ENCODE measurements at places on chromosomes 3 and 15.

- peaks cover 36% of the 10 kb centered on the region for H3K4me1 ChIP-seq
- H3K4me3 ChIP-seq = no peak overlapping the region
- DNase-seq = no peak
- H3K27ac ChIP-seq = no peak overlapping the region
- no peaks in the 10 kb centered on the region for H3K27me3 ChIP-seq
- H3K36me3 ChIP-seq = peaks cover 25% of the 10 kb centered on the region
Observed at GRCh38 chr3:33877187-33877586, 78.8 kb downstream of the PDCD6IP start.

DNA sequence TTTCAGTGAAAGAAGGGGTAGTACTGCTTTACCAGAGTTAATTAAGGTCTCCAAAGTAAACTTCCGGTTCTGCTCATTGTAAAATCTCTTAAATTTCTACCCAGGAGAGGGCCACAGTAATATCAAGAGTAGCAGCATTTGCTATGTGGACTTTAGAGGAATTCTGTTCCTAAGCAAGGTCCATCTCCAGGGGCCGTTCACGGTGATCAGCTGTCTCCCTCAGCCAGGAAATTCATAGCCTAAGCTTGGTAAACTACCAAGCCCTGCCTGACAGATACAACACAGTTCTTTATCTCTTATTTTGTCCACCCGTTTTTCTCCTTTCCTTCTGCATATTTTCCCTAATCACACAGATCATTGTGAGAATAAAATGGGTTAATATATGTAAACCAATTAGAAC is 2.3 kb downstream of the DUT start:
- no peaks in the 10 kb centered on the region for H3K27me3 ChIP-seq
- H3K36me3 ChIP-seq = peaks cover 10% of the 10 kb centered on the region
- H3K4me1 ChIP-seq = peaks cover 52% of the 10 kb centered on the region
- H3K27ac ChIP-seq = no peak overlapping the region
- no peak for DNase-seq

DNA sequence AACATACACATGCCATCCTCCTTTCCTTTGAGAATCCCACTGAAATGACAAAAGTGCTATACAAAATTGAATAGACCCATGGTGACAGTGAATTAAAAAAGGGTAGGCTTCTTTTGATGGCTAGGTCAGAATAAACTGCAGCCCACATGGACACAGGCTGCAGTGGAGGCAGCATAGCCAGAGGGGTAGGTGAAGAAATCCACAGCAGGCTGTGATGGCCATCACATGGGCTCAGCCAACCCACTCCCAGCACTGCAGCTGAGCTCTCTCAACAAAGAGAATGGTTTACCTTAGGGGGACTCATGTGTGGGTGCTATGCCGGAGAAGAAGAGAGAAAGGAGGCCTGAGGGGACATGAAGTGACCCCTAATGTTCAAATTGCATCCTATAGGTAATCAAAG is 331.1 kb downstream of the CHST2 start:
- no peak overlapping the region for H3K4me3 ChIP-seq
- no peaks in the 10 kb centered on the region for H3K27me3 ChIP-seq
- H3K27ac ChIP-seq = no peak overlapping the region
- no peaks in the 10 kb centered on the region for H3K36me3 ChIP-seq

DNA sequence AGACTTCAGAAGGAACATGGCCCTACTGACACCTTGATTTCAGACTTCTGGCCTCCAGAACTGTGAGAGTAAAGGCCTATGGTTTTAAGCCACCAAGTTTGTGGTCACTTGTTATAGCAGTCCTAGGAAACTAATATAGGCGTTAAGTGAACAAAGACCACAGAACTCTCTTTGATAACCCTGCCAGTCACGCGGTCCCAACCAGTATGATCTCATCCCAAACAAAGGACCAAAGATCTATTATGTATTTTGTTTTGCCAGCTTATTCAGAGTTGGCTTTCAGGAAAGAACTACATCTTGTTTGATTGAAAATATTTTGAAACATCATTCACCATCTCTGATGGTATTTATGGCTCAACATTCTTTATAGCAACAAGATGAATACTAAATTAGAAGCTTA is 294.4 kb upstream of the SLCO3A1 start:
- peaks cover 4% of the 10 kb centered on the region for H3K4me1 ChIP-seq
- H3K4me3 ChIP-seq = no peak overlapping the region
- no peak overlapping the region for H3K27ac ChIP-seq

DNA sequence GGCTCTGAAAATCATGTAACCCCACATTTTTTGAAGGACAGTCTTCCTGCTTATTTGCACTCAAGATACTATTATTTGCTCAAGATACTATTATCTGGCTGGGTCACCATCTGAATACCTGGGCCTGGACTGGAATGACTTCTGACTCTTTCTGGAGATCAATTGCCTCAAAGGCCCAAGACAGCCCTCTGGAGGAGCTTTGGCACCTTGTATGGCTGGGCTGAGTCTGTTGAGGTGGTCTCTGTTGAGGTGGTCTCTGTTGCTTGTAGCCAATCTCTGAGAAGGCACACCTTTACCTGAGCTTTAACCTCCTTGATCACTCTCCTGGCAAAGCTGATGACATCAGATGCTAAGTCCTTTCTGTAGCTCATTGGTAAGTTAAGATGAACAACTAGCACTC is 33.0 kb downstream of the SPATA12 start:
- peaks cover 74% of the 10 kb centered on the region for H3K36me3 ChIP-seq
- no peaks in the 10 kb centered on the region for H3K27me3 ChIP-seq
- no peak for DNase-seq
- peaks cover 52% of the 10 kb centered on the region for H3K4me1 ChIP-seq
- H3K4me3 ChIP-seq = no peak overlapping the region
- H3K27ac ChIP-seq = peak overlapping the region; percentile 59

DNA sequence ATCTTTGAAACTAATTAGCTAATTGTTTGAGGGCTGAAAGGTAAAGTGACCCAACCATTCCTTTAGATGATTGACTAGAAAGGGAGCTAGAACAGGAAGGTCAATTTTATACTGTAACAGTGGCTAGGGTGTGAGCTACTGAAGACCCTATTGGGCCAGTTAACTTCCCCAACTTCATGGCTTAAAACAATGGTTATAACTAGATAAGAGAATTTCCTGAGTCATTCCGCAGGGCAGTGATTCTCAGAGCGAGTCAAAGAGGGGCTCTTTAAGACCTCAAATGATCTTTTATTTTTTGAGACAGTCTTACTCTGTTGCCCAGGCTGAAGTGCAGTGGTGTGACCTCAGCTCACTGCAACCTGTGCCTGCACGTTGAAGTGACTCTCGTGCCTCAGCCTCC is 33.7 kb upstream of the TTBK2 start:
- DNase-seq = no peak
- H3K4me1 ChIP-seq = no peaks in the 10 kb centered on the region
- H3K36me3 ChIP-seq = peaks cover 71% of the 10 kb centered on the region
- H3K4me3 ChIP-seq = no peak overlapping the region
- peaks cover 2% of the 10 kb centered on the region for H3K27me3 ChIP-seq

- peaks cover 43% of the 10 kb centered on the region for H3K27me3 ChIP-seq
- no peak overlapping the region for H3K4me3 ChIP-seq
- no peak for DNase-seq
- H3K36me3 ChIP-seq = no peaks in the 10 kb centered on the region
Observed at GRCh38 chr15:66839506-66840112, 137.6 kb downstream of the SMAD6 start.

- peaks cover 69% of the 10 kb centered on the region for H3K4me1 ChIP-seq
- H3K36me3 ChIP-seq = no peaks in the 10 kb centered on the region
- no peak for DNase-seq
- no peak overlapping the region for H3K4me3 ChIP-seq
- H3K27ac ChIP-seq = no peak overlapping the region
Observed at GRCh38 chr15:67741308-67741707, 84.0 kb upstream of the SKOR1 start.

- no peak overlapping the region for H3K4me3 ChIP-seq
- peaks cover 22% of the 10 kb centered on the region for H3K4me1 ChIP-seq
- H3K27me3 ChIP-seq = peaks cover 3% of the 10 kb centered on the region
Observed at GRCh38 chr3:116302087-116302747, 143.1 kb downstream of the LSAMP start.

- H3K36me3 ChIP-seq = no peaks in the 10 kb centered on the region
- peaks cover 10% of the 10 kb centered on the region for H3K27me3 ChIP-seq
- peak overlapping the region; percentile 92 for H3K4me3 ChIP-seq
- H3K27ac ChIP-seq = no peak overlapping the region
- H3K4me1 ChIP-seq = peaks cover 31% of the 10 kb centered on the region
Observed at GRCh38 chr3:141489203-141489602, 2.4 kb downstream of the RASA2 start.

DNA sequence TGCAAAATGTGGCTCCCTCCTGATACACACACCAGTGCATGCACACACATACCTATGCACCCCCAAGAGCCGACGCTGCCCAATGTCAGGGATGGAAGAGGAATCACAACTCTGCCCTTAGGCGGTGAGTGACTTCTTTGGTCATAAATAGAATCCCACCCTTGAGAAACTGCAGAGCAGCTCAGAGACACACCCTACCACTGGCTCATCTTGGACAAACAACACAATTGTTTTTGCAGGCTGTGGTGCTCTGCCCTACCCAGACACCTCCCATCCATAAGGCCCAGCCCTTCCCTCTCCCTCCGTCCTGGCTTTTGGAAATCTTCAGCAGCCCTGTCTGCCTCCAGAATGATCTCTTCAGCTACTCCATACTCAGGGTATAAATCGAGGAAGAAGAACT is 73.8 kb upstream of the HRH1 start:
- no peak overlapping the region for H3K4me3 ChIP-seq
- H3K36me3 ChIP-seq = no peaks in the 10 kb centered on the region
- H3K4me1 ChIP-seq = no peaks in the 10 kb centered on the region
- no peak overlapping the region for H3K27ac ChIP-seq

GRCh38 chr15:100340721-100341238 is 995 bp downstream of the ADAMTS17 start:
- H3K36me3 ChIP-seq = no peaks in the 10 kb centered on the region
- no peak overlapping the region for H3K27ac ChIP-seq
- peaks cover 69% of the 10 kb centered on the region for H3K27me3 ChIP-seq
- H3K4me3 ChIP-seq = peak overlapping the region; percentile 75
- H3K4me1 ChIP-seq = peaks cover 24% of the 10 kb centered on the region

GRCh38 chr3:61371123-61371522 is 119.9 kb upstream of the FHIT start:
- peak; percentile 35 for DNase-seq
- H3K36me3 ChIP-seq = peaks cover 2% of the 10 kb centered on the region
- H3K27ac ChIP-seq = no peak overlapping the region
- H3K27me3 ChIP-seq = no peaks in the 10 kb centered on the region

GRCh38 chr15:31207246-31207645 is 105.7 kb upstream of the TRPM1 start:
- peaks cover 4% of the 10 kb centered on the region for H3K36me3 ChIP-seq
- no peak overlapping the region for H3K4me3 ChIP-seq
- H3K27me3 ChIP-seq = peaks cover 15% of the 10 kb centered on the region
- DNase-seq = no peak
- peaks cover 11% of the 10 kb centered on the region for H3K4me1 ChIP-seq

DNA sequence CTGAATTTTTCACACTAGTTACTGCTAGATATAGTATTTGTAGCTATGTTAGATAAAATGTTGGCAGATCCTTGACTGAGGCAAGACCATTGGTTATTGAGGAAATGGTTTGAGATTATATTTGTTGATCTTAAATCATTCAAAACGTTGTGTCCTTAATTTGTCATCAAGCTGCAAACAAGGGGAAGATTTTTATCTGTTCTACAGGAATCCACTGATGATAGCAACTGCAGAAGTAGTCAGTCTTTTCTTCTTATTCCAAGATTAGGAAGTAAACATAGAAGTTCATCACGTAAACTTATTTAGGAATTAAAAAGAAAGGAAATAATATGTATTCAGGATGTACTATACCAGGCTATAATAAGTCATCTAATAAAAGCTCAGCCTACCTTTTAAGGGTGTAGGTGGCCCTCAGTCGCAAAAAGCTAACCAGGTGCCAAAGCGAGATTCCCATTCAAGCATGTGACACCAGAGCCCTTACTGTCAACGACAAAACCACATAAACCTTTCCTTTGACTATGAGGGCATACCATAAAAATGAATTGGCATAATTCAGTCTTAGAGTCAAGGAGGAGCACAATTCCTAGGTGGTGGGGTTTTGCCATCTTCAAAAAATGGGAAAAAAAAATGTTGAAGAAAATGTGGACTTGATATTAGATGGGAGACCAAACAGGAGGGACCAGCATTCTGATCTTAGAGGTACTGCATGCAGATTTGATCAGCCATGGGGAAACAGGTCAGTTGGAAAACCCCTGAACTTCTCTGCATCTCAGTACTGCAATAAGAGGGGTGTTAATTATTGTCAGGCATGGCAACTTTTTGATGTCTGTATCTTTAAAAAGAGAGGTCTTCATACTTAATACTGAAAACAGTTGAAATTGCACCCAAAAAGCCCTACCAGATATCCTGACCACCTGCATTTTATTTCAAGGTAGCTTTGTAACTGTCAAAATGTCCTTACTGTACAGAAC is 212.5 kb upstream of the UBE2E1 start:
- DNase-seq = no peak
- H3K27me3 ChIP-seq = no peaks in the 10 kb centered on the region
- no peak overlapping the region for H3K27ac ChIP-seq
- peaks cover 19% of the 10 kb centered on the region for H3K36me3 ChIP-seq
- peaks cover 52% of the 10 kb centered on the region for H3K4me1 ChIP-seq

GRCh38 chr3:78879295-78879860 is 888.4 kb downstream of the ROBO1 start:
- peak overlapping the region; percentile 55 for H3K27ac ChIP-seq
- H3K27me3 ChIP-seq = peaks cover under 1% of the 10 kb centered on the region
- H3K4me1 ChIP-seq = peaks cover 40% of the 10 kb centered on the region
- H3K36me3 ChIP-seq = peaks cover 30% of the 10 kb centered on the region
- no peak overlapping the region for H3K4me3 ChIP-seq
- no peak for DNase-seq

DNA sequence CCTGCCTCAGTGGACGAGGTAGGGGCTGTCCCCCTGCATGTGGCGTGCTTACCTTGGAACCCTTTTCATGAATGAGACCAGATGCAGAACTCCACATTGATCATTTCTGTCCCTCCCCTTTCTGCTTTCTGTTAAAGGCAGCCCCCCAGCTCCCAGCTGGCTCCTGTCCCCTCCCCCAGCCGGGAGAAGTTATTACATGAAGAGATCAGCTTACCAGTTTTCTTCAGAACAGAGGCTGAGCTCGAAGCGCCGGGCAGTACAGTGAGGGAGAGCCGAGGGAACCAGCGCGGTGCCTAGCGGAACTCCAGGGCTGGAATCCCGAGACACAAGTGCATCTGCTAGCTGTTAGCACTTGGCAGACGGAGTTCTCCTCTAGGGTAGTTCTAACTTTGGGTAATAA is 263.3 kb upstream of the NR2E3 start:
- peak overlapping the region; percentile 55 for H3K27ac ChIP-seq
- H3K4me1 ChIP-seq = peaks cover 53% of the 10 kb centered on the region
- peaks cover 5% of the 10 kb centered on the region for H3K27me3 ChIP-seq
- DNase-seq = peak; percentile 61

DNA sequence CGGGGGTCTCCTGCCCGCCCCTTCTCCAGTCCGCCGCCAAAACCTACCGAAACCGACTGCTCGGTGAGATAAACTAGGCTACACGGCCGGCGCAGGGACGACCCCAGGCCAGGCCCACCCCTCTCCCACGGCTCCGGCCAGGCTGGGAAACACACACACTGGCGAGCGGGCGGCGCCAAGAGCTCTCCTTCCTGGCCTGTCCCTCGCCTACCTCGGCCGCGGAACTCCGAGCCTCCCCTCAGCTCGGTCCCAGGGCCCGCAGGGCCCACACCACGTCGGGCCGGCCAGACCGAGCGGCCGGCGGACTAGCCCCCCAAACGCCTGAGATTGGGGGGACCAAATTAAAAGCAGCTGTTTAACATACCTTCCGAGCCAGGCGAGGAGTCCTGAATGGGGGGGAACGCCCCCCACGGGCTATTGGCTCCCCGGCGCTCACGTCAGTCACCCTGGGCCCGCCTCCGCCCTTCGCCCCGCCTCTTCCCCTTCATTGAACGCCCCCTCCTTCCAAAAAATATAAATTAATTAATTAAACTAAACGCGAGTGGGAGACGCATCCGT is 4.0 kb upstream of the SIN3A start:
- H3K27ac ChIP-seq = peak overlapping the region; percentile 88
- peaks cover 34% of the 10 kb centered on the region for H3K4me1 ChIP-seq
- H3K4me3 ChIP-seq = peak overlapping the region; percentile 90
- peak; percentile 89 for DNase-seq
